ENCODE measurements at places on chromosomes 1 and 21. TPM values are rescaled to one million over a fixed set of nuclear protein-coding genes. Genes with fewer than 3 reads are reported as not detected.
A peak's percentile ranks its signal among the peaks of the same experiment; 100 is the strongest.

GRCh38 chr1:87786861-87787545 lies 458.3 kb downstream of the LMO4 start:
- peaks cover 18% of the 10 kb centered on the region for H3K4me1 ChIP-seq
- DNase-seq: peak; percentile 18
- no peak overlapping the region for H3K27ac ChIP-seq
- H3K4me3 ChIP-seq: no peak overlapping the region
- no peaks in the 10 kb centered on the region for H3K36me3 ChIP-seq

- H3K27ac ChIP-seq: no peak overlapping the region
- H3K27me3 ChIP-seq: no peaks in the 10 kb centered on the region
Observed at GRCh38 chr1:84253036-84253435, 48.5 kb upstream of the SAMD13 start.

DNA sequence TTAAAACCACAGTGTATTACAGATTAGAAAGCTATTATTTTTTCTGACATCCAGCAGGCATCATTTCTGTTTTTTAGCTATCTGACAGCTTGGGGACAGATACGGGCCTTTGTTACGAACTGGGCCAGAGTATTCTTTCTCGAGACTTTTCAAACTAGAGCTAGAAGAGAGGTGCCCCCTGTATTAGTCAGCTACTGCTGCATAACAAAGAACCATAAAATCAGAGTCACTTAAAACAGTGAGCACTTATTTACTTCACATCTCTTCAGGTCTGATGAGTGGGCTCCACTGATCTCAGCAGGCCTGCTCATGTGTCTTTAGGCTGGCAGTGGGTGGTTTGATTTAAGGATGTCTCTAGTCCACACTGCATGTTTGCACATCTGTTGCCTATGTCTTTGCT lies 67.8 kb downstream of the BACH1 start:
- DNase-seq: no peak
- no peaks in the 10 kb centered on the region for H3K36me3 ChIP-seq
- no peaks in the 10 kb centered on the region for H3K4me1 ChIP-seq
- no peak overlapping the region for H3K4me3 ChIP-seq
- no peak overlapping the region for H3K27ac ChIP-seq

GRCh38 chr1:163844459-163844858 lies 522.7 kb downstream of the NUF2 start:
- no peak overlapping the region for H3K27ac ChIP-seq
- H3K36me3 ChIP-seq: no peaks in the 10 kb centered on the region
- no peak overlapping the region for H3K4me3 ChIP-seq
- no peaks in the 10 kb centered on the region for H3K27me3 ChIP-seq
- no peaks in the 10 kb centered on the region for H3K4me1 ChIP-seq

DNA sequence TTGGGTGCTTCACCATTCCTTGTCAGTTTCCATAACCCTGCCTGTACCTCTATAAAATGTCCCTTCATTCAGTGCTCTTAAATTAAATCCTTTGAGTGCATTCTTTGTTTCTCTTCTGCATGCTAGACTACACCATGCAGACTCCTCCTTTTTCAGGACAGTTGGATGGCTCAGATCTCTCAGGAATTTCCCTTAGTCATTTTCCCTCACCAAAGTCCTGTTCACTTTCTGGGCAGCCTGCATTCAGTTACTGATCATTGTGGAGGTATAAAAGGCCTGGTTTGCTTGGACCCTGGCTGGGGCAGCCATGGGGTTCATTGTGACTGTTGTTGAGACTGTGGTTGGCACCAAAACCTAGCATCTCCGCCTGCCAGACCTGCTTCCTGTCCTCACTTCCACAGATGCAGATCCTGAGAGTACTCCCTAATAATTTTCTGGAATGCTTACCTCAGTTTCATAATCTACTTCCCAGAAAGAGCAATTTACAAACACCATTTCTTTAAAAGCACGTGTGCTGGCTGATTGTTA lies 88.4 kb downstream of the PDE4B start:
- no peak for DNase-seq
- H3K4me1 ChIP-seq: no peaks in the 10 kb centered on the region
- H3K27ac ChIP-seq: no peak overlapping the region
- H3K4me3 ChIP-seq: no peak overlapping the region

DNA sequence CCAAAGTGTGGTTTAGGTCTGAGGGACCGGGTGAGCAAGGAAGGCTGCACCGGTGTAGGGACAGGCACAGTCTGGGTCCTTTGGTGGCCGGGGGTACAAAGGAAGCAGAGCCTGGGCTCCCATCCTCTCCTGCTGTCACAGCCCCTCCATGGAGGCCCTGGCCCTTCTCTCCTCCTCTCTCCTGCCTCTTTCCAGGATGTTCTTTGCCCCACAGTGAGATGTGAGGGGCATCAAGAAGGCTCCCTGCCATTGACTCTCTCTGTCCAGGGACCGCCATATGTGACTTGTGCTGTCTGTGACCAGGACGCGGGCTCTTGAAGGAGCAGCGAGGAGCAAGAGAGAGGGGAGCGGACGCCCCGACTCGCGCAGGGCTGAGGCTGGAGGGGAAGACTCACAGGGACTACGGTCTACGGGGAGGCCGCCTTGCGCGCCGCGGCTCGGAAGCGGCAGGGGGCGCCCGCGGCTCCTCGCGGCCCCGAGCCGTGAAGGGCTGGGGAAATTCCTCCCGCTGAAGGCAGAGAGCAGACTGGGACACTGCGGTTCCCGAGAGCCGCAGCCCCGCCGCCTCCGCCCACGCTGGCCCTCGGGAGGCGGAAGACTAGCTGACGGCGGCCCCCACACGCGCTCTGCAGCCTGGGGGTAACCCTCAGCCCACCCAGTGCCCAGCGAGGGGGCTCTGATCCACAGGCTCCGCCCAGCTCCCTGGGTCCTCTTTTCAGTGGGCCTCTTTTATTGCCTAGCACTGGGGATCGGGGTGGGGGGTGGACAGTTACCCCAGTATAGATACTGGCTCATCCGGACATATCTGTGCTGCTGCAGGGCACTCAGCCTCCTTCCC lies 40.8 kb downstream of the MAB21L3 start:
- no peaks in the 10 kb centered on the region for H3K36me3 ChIP-seq
- H3K4me3 ChIP-seq: peak overlapping the region; percentile 33
- peak overlapping the region; percentile 55 for H3K27ac ChIP-seq
- H3K4me1 ChIP-seq: peaks cover 12% of the 10 kb centered on the region
- no peaks in the 10 kb centered on the region for H3K27me3 ChIP-seq

DNA sequence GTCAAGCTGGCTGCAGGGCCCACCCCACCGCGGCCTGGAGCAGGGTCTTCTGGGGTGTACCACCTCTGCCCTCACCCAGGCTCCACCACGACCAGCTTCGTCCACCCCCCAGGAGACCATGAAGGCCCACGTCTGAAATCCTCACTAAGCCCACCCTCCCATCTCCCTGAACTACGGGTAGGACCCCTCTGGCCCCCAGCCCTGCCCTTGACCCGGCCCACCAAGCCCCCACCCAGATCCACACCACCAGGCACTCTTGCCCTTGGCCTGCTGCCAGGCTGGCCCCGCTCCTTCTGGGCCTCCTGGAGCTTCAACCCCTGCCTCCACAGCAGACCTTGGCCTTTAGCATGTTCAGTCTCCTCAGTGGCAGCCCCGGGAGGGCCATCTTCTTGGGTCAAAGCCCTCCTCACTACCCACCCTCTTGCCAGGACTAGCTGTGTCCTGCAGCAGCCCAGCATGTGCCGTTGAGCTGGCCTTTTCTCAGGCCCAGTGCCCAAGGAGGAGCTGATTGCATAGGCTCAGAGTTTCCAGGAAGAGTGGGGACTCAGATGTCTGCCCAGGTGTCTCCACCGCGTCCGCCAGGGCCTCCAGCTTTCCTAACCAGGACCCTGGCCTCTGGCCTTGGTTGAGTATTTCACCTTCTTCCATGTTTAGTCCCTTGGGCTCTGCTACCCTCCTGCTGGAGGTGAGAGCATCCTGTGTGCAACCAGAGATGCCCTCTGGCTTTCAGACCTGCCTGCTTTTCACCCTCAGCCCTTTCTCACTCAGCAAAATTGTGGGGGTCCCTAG lies 17.7 kb upstream of the SAMD11 start:
- no peak overlapping the region for H3K27ac ChIP-seq
- H3K4me3 ChIP-seq: no peak overlapping the region
- no peaks in the 10 kb centered on the region for H3K36me3 ChIP-seq
- H3K4me1 ChIP-seq: peaks cover 3% of the 10 kb centered on the region

- no peak overlapping the region for H3K4me3 ChIP-seq
- H3K27me3 ChIP-seq: no peaks in the 10 kb centered on the region
- peaks cover 10% of the 10 kb centered on the region for H3K4me1 ChIP-seq
- no peak overlapping the region for H3K27ac ChIP-seq
- H3K36me3 ChIP-seq: no peaks in the 10 kb centered on the region
Observed at GRCh38 chr1:83554174-83554573, 444.8 kb downstream of the TTLL7 start.

GRCh38 chr1:21919520-21919919 lies 17.6 kb downstream of the HSPG2 start:
- H3K27me3 ChIP-seq: no peaks in the 10 kb centered on the region
- H3K4me3 ChIP-seq: no peak overlapping the region
- H3K27ac ChIP-seq: no peak overlapping the region
- DNase-seq: no peak
- no peaks in the 10 kb centered on the region for H3K4me1 ChIP-seq
- no peaks in the 10 kb centered on the region for H3K36me3 ChIP-seq

DNA sequence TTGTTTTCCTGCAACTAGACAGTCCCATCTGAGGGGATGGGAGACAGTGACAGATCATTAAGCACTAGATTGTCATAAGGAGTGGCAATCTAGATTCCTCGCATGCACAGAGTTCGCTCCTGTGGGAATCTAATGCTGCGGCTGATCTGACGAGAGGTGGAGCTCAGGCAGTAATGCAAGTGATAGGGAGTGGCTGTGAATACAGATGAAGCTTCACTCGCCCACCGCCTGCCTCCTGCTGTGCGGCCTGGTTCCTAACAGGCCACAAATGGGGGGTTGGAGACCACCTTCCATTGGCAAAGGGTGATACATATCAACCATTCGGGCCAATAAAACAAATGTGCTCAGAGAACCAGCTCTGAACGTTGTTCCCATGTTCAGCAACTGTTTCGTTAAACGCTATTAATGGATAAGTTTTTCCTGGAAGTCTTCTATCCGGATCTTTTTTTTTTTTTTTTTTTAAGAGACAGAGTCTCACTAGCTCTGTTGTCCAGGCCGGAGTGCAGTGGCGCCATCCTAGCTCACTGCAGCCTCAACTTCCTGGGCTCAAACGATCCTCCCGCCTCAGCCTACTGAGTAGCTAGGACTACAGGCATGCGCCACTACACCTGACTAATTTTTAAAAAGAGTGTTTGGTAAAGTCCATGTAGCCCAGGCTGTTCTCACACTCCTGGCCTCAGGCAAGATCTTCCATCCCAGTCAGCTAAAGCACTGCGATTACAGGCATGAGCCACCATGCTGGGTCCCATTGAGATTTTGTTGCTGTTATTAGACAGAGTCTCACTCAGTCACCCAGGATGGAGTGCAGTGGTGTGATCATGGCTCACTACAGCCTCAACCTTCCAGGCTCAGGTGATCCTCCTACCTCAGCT lies 8.7 kb upstream of the RSRP1 start:
- H3K27me3 ChIP-seq: no peaks in the 10 kb centered on the region
- H3K36me3 ChIP-seq: no peaks in the 10 kb centered on the region
- no peaks in the 10 kb centered on the region for H3K4me1 ChIP-seq
- DNase-seq: no peak
- no peak overlapping the region for H3K27ac ChIP-seq

DNA sequence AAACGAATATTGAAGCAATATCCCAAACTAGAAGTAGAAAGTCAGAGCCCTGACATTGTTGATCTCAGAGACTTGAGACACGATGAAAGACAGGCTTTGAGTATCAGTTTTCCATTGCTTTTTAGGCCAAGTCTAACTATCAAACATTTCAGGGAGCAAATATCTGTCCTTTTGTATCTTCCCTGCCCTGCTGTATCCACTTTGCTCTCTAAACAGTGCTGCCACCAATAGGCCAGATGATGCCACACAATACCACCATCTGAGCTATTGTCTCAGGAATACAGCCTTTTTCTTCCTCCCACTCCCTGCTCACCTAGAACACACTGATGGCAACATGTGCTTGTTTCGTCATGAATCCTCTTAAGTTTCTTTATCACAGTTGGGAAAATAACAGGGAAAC lies 62.6 kb upstream of the SPAG17 start:
- no peaks in the 10 kb centered on the region for H3K36me3 ChIP-seq
- H3K4me1 ChIP-seq: no peaks in the 10 kb centered on the region
- H3K4me3 ChIP-seq: no peak overlapping the region
- H3K27me3 ChIP-seq: no peaks in the 10 kb centered on the region
- no peak overlapping the region for H3K27ac ChIP-seq
- DNase-seq: no peak

GRCh38 chr21:33317145-33317544 lies 7.6 kb upstream of the IFNAR1 start:
- no peaks in the 10 kb centered on the region for H3K4me1 ChIP-seq
- no peaks in the 10 kb centered on the region for H3K36me3 ChIP-seq
- H3K4me3 ChIP-seq: no peak overlapping the region
- no peak overlapping the region for H3K27ac ChIP-seq
- H3K27me3 ChIP-seq: no peaks in the 10 kb centered on the region
- DNase-seq: no peak

DNA sequence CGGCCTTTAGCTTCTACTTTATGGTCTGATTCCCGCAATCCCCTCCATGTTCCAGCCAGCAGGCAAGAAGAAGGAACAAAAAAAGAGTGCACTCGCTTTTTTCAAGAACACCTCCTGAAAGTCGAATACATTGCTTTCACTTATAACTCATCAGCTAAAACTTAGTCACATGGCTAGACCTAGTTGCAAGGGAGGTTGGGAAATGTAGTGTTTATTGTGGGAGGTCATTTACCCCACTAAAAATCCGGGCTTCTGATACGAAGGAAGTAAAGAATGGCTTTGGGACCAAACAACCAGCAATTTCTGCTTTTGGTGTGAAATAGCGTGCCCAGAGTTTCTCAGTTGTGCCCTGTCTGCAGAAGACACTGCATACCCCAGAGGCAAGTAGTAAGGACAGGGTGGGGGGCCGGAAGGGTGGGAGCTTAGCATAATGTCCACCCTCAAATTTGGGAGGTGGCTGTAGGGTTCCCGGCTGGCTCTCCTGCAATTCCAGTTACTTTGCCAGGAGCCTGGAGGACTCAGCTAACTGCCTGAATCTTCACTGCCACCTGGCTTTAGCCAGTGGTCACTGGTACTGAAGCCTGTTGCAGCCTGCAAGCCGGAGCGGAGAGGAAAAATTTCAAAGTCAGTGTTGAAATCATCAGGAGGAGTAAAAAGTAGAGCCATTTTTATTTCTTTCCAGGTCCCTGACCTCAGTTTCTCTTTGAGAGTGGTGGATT lies 57.7 kb upstream of the F3 start:
- H3K27ac ChIP-seq: no peak overlapping the region
- no peaks in the 10 kb centered on the region for H3K36me3 ChIP-seq
- no peak for DNase-seq
- peaks cover 2% of the 10 kb centered on the region for H3K27me3 ChIP-seq
- H3K4me3 ChIP-seq: no peak overlapping the region

Gene SDC3
- polyA plus RNA-seq: 15.3 TPM

Gene WDR26
- polyA plus RNA-seq: 62.3 TPM

Gene USP1
- 25.2 TPM for polyA plus RNA-seq

Gene DCST1
- polyA plus RNA-seq: not detected

Gene MSH4
- 0.89 TPM for polyA plus RNA-seq

Gene LCE2C
- polyA plus RNA-seq: 1.7 TPM

Gene RGS13
- polyA plus RNA-seq: 1.1 TPM

Gene HEYL
- 2.6 TPM for polyA plus RNA-seq
